ENCODE measurements at places on chromosomes 2 and 18.

DNA sequence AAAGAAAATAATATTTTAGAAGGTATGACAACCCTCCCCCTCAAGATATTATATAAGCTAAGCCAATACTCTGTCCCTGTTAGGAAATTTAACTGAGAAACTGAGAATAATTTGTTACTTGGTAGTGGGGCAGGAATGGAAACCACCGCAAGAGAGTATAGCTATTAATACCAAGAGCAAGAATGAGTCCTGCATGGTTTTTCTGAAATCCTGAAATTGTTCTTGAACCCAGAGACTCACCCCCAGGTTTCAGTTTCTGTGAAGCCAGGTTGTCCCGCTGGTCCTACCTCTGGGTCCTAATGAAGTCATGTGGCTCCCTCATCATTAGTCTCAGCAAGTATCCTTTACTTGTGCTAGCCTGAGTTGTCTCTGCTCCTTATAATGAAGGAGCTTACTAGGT, 671.0 kb upstream of the ACVR2A start:
- no peak for DNase-seq

DNA sequence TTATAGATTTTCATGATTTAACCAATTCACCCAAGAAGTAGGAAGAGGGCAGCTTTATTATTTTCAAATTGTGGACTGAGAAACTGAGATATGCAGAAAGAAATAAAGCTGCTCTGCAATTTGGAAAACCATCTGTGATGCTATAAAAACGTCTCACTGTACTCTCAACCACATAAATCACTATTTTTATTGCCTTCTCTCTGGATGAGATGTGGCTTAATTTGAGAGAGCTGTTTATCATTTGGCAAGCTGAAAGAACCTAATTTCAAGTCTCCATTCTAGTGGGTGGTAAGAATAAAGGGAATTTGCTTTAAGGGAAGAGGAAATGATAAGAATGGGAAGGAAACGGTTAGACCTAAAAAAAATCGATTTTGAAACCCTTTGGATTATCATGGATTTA, 49.9 kb upstream of the CYP1B1 start:
- no peak for DNase-seq

- DNase-seq: no peak
These were observed 33.3 kb downstream of the LONRF2 start for GRCh38 chr2:100289020-100289419.

- DNase-seq: no peak
These were observed 151.1 kb upstream of the RIOK3 start for GRCh38 chr18:23301972-23302371.

DNA sequence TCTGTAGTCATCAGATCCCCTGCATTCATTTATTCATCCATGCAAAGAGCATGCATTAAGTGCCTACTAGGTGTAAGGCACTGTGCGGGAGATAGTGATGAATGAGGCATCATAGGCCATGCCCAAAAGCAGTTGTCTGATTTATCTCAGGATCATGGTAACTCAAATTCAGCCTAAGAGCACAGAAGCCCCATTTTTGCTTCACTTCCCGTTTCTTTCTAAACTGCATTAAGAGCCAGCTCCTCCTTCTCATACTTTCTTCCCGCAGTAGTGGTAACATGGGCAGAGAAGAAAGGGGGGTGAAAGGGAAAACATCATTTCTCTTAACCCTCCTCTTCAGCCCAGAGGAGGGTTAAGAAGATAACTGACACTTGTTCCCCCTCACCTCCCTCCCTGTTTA, 2.9 kb downstream of the GPR45 start:
- DNase-seq: no peak

DNA sequence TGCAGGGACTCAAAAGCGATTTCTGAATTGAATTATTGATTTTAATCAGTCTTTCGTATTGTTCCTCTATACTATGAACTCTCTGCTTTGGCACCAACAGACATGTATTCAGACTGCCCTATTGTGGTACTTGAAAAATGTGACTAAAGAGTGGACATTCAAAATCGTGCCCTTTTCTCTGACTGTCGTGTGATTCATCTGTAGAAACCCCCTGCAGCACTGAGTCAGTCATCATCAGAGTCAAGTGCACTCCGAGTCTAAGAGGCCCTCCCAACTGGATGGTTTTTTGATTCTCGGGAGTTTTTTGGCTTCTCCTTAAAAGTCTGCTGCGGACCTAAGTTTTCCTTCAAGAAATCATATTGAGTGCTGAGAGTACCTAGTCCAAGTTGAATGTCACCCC, 96.4 kb upstream of the FOSL2 start:
- DNase-seq: no peak

- DNase-seq: no peak
These were observed at the start of gene C2orf80 for GRCh38 chr2:208189810-208190503. Gene C2orf80 (minus strand): TSS chr2:208190030. CDS start chr2:208186986, 3,044 bp downstream.

DNA sequence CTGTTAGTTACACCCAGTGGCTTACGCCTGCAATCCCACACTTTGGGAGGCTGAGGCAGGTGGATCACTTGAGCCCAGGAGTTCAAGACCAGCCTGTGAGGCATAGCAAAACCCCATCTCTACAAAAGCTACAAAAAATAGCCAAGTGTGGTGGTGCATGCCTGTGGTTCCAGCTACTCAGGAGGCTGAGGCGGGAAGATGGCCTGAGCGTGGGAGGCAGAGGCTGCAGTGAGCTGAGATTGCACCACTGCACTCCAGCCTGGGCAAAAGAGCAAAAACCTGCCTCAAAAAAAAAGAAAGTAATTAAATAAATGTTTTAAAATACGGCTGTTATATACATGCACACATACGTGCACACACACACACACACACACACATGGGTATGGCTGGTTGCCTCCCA, 194.8 kb downstream of the HDAC4 start:
- DNase-seq: no peak

DNA sequence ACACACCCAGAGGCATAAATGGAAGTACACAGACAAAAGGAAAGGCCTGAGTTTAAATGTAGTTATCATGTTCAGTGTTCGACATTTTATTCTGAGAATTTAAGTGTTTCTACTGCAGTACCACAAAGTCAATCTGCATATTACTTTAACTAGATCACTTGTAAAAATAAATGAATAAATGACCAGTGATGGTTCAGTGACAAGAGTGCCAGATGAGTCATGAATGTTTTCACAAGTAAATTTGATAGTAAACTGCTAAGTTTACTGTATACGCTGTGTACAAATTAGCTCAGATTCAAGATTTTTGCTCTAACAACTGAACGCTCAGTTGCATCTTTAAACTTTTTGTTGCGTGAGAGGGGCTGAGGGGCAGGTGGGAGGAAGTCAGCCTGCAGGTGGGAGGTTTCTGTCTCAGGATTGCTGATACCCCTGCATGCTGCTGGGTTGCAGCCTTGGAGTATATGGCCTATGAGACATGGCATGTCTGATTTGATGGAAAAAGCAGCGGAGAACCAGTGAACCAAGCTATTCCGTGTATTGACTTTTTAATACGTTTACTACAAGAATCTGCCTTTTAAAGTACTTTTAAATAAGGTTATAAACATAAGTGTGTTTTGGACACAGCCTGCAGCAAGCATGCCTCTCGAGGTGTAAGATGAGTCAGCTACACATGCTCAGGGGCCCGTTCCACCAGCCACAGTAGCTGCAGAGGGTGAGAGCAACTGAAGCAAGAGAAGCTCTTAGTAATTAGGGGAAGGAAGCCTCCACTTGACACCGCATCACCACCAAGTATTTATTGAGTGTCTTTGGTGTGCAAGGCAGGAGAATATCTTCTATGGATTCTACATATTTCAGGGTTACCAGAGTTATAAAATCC, 245.1 kb downstream of the NEDD4L start:
- DNase-seq: no peak

GRCh38 chr2:10900216-10901109, 11.3 kb upstream of the KCNF1 start:
- DNase-seq: no peak

- no peak for DNase-seq
These were observed 72.1 kb upstream of the MAP4K4 start for GRCh38 chr2:101625387-101625786.

DNA sequence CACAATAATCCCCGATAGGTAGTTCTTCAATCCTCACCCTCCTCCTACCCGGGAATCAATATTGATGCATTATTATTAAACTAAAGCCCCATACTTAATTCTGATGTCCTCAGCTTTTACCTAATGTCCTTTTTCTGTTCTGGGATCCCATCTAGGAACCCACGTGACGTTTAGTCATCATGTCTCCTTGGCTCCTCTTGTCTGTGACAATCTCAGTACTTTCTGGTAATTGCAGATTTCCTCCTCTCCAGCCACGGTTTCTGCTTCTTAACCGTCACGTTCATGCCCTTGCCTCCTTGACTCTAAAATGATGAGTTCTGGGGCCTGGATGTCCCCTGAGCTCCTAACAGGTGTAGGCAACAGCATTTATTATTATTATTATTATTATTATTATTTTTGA, 2.9 kb upstream of the DGKD start:
- DNase-seq: no peak

All from activated naive CD4-positive, alpha-beta T cell treated with anti-CD3 and anti-CD28 coated beads, Interleukin-2, amount 50 U/mL, for 72 hours (primary cell).